Stimulated activated CD4-positive, alpha-beta T cell treated with anti-CD3 and anti-CD28 coated beads, Interleukin-2, amount 100 ng/mL, for 24 hours (primary cell): ENCODE measurements at places on chromosomes 12 and 14.

DNA sequence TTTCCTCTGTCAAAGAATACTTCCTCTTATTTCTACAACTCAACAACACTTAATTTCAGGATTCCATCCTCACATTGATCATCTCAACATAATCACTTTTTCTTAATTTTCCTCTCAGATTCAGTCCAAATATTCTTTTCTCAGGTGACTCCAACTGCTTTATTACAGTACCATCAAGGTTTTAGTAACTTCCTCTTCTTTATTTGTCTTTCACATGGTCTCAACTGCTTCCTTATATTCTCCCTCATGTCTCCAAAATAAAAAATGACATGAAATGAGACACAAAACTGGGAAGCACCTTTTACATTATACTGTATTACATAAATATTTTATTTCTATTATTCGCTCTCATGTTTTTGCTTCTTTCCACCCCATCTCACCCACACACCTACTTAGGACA is 55.5 kb downstream of the PPP2R5E start:
- DNase-seq, result no peak

GRCh38 chr14:26934151-26934550 is 336.3 kb upstream of the NOVA1 start:
- no peak for DNase-seq

DNA sequence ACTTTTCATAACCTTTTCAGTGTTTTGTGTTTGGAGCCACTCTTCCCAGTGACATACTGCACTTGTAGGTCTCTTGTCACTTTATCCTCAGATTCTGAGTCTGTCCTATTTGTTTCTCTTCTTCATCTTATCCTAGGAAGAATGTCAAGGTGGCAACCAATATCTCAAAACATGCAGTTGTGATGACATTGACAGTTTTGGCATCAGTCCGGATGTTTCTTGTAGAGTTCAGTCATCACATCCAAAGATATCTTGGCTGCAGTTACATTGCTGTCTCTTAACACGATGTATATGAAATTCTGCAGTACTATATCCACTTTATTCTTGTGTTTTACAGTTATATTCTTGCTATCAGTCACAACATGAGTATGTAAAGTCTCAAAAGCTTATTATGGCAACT is 6.4 kb downstream of the ADIPOR2 start:
- no peak for DNase-seq

DNA sequence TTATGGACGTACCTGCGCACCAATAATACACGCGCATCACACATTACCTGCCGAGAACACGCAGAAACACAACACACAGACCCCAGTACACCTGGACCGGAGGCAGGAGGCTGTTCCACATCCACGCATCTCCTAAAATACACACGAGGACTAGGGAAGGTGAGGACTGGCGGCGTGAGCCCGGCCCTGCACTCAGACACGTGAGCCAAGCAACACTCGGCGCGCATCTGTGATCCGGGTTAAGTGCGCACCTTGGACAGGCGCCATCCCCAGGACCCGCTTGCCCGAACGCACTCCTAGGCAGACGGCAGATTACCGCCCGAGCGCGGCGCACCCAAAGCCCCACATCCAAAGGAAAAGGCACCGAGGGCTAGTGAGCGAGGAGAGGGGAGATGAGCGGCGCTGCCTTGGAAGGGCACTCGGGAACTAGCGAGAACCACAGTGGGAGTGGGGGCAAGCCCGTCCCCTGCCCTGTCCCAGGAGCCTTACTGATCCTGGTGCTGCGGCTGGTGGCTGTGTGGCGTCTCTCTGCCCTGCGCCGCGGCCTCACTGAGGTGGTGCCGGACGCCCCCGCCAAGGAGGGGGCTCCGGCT is 417 bp downstream of the GLS2 start:
- peak; percentile 40 for DNase-seq

DNA sequence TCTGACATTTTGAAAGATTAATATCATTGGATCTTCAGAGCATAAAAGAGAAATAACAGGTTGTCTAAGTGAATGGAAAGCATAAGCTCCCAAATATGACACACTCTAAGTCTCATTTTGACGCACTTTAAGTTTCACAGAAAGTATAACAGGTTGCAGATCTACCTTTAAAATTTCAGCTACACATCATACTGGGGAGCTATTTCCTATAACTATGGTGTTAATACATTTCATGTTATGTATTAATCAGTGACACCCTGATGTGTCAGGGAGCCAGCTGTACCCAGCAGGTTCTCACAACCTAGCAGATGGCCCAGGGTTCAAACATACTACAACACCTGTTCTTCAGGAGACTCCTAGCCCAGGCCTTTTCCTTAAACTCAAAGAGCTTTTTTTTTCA is 31.1 kb upstream of the TMX1 start:
- no peak for DNase-seq

DNA sequence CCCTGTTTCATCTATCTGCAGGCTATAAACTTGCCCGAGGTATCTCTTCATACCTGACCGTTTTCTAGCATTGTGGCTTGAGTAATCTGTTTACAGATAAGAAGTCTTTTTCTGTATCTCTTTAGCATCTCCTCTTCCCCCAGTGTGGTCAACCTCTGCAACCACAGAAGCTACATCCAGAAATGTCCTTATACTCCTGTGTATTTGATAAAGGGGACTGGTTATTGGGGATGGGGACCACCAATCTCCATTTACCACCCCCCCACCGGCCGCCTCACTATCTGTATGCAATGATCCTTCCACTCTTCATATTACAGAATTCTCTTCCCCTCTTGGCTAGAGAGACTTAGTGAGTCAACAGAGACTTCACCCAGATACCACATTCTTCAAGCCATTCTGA is 3.4 kb upstream of the RPAP3 start:
- no peak for DNase-seq

- no peak for DNase-seq
Observed at GRCh38 chr12:9786726-9787717, 26.3 kb upstream of the CD69 start.

DNA sequence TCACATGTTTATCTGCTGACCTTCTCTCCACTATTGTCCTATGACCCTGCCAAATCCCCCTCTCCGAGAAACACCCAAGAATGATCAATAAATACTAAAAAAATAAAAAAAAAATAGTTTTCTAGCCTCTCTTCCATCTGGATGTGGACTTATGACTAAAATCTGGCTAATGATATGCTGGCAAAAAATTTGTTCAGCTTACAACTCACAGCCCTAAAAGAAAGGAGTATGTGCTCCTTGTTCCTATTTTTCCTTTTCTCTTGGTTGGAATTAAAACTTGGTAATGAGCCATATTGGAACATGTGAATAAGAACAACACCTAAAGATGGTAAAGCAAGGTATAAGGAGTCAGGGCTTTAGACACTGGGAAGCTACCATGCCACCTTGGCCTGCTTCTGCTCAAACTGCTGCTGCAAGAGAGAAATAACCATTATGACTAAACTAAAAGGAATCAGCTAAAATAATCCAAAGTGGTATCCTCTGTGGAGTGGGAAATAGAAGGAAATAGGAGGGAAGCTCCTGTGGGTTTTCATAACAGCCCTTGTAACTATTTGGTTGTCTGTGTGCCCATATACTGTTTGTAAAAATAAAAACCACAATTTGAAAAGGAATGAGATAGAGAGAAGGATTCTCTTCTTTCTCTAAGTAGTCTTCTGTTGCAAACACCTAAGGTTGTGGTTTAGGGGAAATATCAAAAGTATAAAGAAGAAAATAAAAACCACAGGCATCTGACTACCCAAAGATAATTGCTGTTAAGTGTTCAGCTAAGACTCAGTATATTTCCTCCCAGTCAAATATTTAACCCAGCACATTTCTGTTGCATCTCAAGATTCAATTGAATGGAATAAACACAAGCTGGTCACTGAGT is 53.8 kb downstream of the SDR9C7 start:
- DNase-seq, result no peak
